ENCODE measurements at places on chromosomes 5 and 9. TPM values are rescaled to one million over a fixed set of nuclear protein-coding genes. Genes with fewer than 3 reads are reported as not detected.
A peak's percentile ranks its signal among the peaks of the same experiment; 100 is the strongest.

DNA sequence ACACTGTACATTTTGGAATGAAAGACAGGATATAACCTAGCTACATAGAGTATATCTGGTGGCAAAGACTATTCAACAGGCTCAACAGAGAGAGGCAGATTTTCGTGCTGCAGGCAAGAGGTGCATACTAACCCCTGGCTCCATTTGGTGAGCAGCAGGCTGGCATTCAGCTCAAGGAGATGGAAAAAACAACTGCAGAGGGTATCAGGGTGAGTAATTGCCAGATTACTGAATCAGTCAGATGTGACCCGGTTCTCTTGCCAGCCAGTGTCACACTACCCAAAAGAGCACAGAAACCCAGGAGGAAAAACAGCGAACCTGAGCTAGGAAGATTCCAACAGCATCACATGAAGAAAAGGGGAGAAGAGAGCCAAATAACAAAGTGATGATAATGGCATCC is 130.4 kb upstream of the PRLR start:
- H3K4me1 ChIP-seq, result no peaks in the 10 kb centered on the region
- no peak overlapping the region for H3K27ac ChIP-seq
- H3K4me3 ChIP-seq, result no peak overlapping the region
- no peaks in the 10 kb centered on the region for H3K27me3 ChIP-seq

The MUSK gene
- total RNA-seq, result 0.66 TPM

The PTPDC1 gene
- total RNA-seq, result 7.6 TPM

The PCDHGC3 gene
- 59.0 TPM for total RNA-seq

The ZNF608 gene
- total RNA-seq, result 18.0 TPM

GRCh38 chr5:90142541-90142940 is 267.0 kb downstream of the CETN3 start:
- DNase-seq, result no peak
- no peaks in the 10 kb centered on the region for H3K27me3 ChIP-seq
- H3K4me1 ChIP-seq, result no peaks in the 10 kb centered on the region
- H3K27ac ChIP-seq, result no peak overlapping the region

DNA sequence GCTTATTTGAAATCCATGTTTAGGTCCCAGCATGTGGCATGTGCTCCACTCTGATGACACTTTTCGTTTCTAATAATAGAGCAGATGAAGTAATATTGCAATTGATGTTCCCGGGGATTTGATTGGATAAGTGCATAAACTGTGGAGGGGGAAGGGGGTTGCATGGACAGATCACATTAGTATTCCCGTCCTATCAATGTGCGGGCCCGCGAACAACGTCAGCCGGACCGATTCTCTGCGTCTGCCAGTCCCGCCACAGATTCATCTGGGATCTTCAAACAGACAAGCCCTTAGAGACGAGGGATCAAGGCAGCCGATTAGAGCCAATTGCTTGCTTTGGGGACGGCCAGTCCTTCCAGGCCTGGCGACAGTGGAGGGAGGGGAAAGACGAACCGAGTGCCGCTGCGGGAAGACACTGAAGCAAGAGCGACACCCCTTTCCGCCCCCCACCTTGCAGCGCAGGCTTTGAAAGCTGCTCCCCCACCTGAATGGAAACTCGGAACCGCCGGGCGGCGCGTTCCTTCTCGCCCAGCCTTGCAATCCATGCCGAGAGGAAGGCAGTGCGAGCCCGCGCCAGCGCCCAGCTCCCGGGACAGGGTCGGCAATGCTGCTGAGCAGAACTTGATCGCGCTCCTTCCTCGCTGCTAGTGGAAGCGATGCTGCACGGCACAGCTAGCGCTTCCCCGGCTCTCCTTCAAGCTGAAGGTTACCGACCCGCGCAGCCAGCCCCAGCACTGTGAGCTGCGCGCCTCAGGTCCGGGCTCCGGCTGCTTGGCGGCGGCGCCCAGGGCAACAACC is at the start of gene RGS7BP:
Gene RGS7BP, plus strand, starts transcription at position 247 of the 798 bp plus-strand sequence. CDS start 610 bp downstream, outside the sequence.
- H3K4me3 ChIP-seq, result peak within 1 kb of the TSS; percentile 37
- H3K27ac ChIP-seq, result no peak within 1 kb of the TSS
- peaks cover 12% of the 10 kb centered on the region for H3K27me3 ChIP-seq
- H3K36me3 ChIP-seq, result no peaks in the 10 kb centered on the region

DNA sequence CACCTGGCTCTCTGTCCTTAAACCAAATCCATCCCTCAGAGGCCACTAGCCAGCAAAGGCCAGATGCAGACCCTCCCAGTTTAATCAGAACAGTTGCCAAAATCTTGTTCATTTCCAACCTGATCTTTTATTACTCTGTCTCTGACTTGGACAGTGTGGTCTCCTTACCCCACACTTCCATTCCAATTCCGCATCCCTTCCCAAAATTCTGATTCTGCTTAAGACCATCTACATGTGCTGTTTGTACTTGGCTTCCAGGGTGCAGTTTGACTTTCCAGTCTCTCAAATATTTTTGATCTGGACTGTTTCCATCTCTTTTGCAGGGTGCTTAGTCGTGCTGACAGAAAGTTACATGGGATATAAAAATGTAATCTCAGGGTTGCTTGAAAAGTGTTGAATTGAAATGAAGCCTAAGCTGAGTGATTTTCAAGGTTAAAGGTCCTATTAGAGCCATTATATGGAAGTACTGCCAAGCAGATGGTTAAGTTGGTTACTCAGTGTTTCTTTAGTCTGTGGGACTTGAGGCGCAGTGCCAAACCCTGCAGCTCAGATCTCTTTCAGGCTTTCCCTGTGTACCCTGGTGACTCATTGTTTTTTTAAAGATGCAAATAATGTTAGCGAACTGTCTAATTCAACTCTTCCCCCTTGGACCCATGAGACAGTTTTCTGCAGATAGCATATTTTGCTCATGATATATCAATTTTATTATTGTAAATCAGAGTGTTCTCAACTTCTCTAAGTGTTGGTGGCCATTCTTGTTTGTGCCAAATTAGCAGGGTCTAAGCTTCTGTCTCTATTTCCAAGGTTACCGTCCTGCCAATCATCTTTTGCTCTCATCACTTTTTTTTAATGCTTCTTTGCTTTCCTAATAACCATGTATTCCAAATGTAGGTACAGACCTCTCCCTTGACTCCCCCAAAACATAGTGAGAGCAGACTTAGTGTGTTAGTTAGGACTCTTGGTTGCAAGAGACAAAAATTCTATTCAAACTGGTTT is 18.2 kb upstream of the DCP2 start:
- H3K4me3 ChIP-seq, result no peak overlapping the region
- peak; percentile 98 for DNase-seq
- H3K4me1 ChIP-seq, result peaks cover 14% of the 10 kb centered on the region
- no peak overlapping the region for H3K27ac ChIP-seq
- H3K27me3 ChIP-seq, result no peaks in the 10 kb centered on the region
- no peaks in the 10 kb centered on the region for H3K36me3 ChIP-seq

- no peaks in the 10 kb centered on the region for H3K27me3 ChIP-seq
- no peak for DNase-seq
- H3K27ac ChIP-seq, result no peak overlapping the region
- H3K4me3 ChIP-seq, result no peak overlapping the region
Observed at GRCh38 chr5:154146409-154146808, 44.1 kb upstream of the GALNT10 start.

DNA sequence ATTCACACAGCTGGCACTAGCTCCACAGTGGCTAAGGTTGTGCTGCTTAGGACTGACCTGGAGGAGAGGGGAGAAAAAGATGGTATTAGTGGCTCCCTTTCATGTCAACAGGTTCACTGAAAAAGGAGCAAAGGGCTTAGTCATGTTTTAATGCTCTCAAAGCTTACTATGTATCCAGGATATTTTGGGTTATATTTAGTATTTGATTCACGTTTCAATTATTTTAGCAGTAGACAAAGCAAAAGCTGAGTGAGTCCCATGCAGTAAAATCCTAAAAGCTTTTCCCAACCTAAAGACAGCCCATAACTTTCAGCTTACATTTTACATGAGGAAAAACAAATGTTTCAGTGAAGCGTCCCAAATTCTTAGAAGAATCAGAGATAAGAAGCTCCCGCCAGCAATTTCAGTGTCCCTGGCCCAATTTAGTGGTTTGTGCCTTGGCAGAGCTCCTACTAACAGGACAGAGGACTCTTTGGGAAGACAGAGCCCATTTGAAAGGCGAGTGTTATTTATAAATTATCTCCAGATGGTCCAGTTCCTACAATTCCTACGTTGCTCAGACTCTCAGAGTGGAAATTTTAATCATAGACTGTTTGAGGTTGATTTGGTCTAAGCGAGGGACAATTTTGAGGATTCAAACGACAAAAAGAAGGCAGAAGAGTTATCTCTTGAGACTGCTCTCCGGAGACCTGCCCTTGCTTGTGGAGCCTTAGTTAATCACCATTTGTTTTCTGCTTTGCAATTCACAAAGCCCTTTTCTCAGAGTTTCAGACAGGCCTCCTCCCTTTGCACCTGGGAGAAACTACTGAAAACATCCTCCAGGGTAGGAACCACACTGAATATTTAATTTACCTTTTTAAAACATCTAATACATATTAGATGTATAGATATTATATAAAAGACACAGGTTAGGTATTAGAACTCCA is 225.0 kb upstream of the ANKRD55 start:
- peak; percentile 27 for DNase-seq
- no peak overlapping the region for H3K27ac ChIP-seq
- peaks cover 2% of the 10 kb centered on the region for H3K4me1 ChIP-seq
- H3K36me3 ChIP-seq, result no peaks in the 10 kb centered on the region
- H3K4me3 ChIP-seq, result no peak overlapping the region

GRCh38 chr5:150302301-150303069 is at the start of gene ARSI:
TSS of gene ARSI (minus strand) at chr5:150302905. CDS start at chr5:150302373, 532 bp downstream.
- H3K4me1 ChIP-seq, result peaks cover 42% of the 10 kb centered on the region
- DNase-seq, result peak; percentile 48
- H3K27me3 ChIP-seq, result no peaks in the 10 kb centered on the region
- peak within 1 kb of the TSS; percentile 74 for H3K27ac ChIP-seq
- H3K4me3 ChIP-seq, result peak within 1 kb of the TSS; percentile 56

The UBQLN1 gene
- 141 TPM for total RNA-seq

The FGF1 gene
- 0.77 TPM for total RNA-seq

DNA sequence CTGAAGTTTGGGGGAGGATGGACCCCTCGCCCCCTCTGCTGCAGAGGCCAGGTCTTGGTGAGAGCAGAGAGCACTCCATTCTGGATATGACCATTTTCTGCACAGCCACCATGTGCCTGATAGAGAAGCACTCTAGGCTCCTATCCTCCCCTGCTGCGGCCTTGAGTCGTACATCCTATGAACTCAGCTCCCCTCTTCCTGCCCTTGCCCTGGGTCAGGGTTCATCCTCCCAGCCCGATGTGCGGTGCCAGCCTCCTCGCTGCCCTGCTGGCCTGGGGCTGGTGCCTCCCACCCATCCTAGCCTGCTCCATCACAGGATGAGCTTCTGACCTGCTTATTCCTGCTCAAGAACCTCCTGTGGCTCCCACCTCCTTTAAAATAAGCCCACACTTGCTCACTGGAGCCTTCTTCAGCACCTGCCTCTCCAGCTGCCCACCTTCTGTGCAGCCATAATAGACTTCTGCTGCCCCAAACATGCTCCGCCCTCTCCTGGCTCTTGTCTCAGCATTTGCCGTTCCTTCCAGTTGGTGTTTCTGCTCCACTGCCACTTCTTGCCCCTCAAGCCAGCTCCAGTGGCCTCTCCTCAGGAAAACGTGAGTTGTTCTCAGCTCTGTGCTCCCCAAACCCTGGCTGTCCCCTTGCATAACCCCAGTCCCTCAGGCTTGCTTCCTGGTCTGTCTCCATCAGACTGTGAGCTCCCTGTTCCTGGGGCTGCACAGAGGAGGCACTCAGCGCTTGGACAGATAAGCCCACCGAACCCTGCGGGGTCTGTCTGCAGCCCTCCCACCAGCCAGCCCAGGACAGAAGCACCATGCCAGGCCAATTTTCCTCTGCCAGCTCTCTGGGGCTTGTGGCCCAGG is 22.3 kb upstream of the TTLL11 start:
- no peak overlapping the region for H3K4me3 ChIP-seq
- no peaks in the 10 kb centered on the region for H3K4me1 ChIP-seq
- H3K36me3 ChIP-seq, result no peaks in the 10 kb centered on the region
- no peak overlapping the region for H3K27ac ChIP-seq
- DNase-seq, result no peak
- H3K27me3 ChIP-seq, result peaks cover 16% of the 10 kb centered on the region

The DNAJA1 gene
- 134 TPM for total RNA-seq

GRCh38 chr9:127858041-127858512 is 3.6 kb upstream of the ENG start:
- H3K27me3 ChIP-seq, result no peaks in the 10 kb centered on the region
- no peak overlapping the region for H3K27ac ChIP-seq
- H3K4me3 ChIP-seq, result no peak overlapping the region
- peaks cover 10% of the 10 kb centered on the region for H3K4me1 ChIP-seq
- no peak for DNase-seq

DNA sequence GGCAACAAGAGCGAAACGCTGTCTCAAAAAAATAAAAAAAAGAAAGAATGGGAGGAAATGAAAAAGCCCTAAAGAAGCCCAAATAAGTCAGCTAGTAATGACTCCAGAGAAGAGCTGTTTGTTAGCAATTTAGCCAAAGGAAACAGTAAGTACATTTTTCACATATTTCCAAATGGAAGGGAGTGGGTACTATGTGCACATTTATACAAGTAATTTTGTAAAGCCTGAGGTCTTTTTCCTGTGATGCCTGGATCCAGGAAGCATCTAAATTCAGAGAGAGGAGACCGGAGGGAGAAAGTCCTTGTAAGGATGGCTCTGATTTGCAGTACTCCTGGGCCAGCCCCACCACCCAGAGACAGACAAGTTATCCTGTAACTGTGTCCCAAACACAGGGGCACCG is 14.7 kb downstream of the FBP1 start:
- H3K4me1 ChIP-seq, result no peaks in the 10 kb centered on the region
- no peak overlapping the region for H3K4me3 ChIP-seq
- H3K36me3 ChIP-seq, result no peaks in the 10 kb centered on the region
- H3K27me3 ChIP-seq, result no peaks in the 10 kb centered on the region
- no peak for DNase-seq
- H3K27ac ChIP-seq, result no peak overlapping the region

The MYOZ3 gene
- 0.77 TPM for total RNA-seq

The BNC2 gene
- 34.7 TPM for total RNA-seq

DNA sequence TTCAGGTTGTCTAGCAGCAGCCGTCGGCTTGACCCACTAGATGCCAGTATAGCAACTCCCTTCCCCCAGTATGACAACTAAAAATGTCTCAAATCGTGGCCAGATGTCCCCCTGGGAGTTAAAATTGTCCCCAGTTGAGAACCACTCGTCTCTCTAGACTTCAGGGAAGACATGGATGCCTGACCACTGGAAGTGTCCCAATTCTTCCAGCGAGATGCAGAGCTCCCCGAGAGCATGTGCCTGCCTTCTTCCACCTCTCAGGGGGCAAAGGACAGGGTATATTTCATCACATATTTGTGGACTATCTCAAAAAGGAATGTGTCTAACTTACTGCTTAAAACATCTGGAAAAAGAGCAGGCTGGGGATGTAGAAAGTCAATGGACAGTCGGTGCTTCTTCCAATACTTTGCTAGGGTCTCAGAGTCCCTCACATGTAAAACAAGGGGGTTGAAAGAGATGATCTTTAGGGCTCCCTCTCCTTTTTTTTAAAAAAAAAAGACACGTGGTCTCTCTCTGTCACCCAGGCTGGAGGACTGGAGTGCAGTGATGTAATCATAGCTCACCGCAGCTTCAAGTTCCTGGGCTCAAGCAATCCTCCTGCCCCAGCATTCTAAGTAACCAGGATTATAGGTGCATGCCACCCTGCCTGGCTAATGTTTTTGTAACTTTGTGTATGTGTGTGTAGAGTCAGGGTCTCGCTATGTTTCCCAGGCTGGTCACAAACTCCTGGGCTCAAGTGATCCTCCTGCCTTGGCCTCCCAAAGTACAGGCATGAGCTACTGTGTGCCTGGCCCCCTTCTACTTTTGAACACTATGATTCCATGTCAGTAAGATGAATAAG is 190.6 kb downstream of the DAB2IP start:
- peaks cover 3% of the 10 kb centered on the region for H3K4me1 ChIP-seq
- no peaks in the 10 kb centered on the region for H3K36me3 ChIP-seq
- H3K4me3 ChIP-seq, result no peak overlapping the region
- DNase-seq, result no peak

GRCh38 chr9:15205632-15206420 is 101.2 kb downstream of the TTC39B start:
- H3K4me3 ChIP-seq, result no peak overlapping the region
- H3K27me3 ChIP-seq, result no peaks in the 10 kb centered on the region
- H3K4me1 ChIP-seq, result no peaks in the 10 kb centered on the region
- no peaks in the 10 kb centered on the region for H3K36me3 ChIP-seq
- peak; percentile 38 for DNase-seq

Measured in fibroblast of lung (primary cell).